ENCODE measurements at places on chromosomes 2 and 18.

- no peak for DNase-seq
Measured at GRCh38 chr18:3747176-3747973, 297.4 kb downstream of the TGIF1 start.

DNA sequence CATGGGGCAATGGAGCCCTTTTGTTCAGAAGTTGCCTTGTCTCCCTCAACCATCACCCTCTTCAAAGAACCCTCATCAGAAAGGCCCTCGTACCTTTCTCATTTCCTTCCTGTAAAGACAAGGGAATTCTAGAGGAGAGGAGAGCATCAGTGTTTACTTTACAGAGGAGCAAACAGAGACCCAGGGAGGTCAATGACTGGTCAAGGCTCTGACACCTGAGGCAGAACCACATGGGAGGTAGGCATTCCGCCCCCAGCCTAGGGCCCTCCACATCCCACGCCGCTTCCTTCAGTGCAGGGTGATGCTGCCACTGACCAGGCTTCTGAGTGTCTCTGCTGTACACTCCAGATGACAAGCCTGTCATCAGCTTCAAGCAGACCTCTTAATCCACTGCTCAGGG is 104.7 kb downstream of the NRP2 start:
- no peak for DNase-seq

- DNase-seq = no peak
Measured at GRCh38 chr2:171547256-171547655, 25.0 kb downstream of the CYBRD1 start.

DNA sequence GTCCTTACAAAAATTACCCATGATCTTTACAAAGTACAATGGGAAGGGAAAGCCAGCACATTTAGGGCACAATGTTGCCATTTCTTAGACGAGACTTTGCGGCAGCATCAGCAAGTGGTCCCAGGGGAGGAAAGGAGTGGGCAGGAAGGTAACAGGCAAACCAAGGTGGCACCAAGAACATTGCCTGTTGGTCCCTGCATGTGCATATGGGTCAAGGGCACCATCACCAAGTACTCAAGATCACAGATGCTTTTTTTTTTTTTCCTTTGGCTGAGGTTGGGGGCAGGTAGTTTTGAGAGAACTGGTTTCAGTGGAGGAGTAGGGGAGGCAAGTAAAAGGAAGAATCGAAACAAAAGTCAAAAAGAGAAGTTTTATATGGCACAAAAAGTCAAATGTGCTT is 752 bp upstream of the CYTIP start:
- no peak for DNase-seq

DNA sequence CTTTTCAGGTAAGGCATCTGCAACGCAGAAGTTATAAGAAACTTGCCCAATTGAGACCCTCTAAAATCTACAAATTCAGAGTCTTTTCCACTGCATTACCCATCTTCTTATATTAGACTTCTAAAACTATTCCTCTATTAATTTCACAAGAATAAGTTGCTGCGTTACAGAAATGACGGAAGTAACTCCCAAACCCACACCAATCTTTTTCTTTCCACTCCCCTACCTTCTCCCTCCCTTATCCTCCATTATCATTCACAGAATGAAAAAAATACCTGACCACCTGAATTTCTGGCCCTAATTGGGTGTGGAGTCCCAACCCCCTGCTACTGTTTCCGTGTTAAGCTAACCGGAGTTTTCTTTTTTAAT is 689 bp downstream of the RPRD1A start:
- no peak for DNase-seq

GRCh38 chr2:176507786-176508185 is 238.5 kb downstream of the MTX2 start:
- no peak for DNase-seq

DNA sequence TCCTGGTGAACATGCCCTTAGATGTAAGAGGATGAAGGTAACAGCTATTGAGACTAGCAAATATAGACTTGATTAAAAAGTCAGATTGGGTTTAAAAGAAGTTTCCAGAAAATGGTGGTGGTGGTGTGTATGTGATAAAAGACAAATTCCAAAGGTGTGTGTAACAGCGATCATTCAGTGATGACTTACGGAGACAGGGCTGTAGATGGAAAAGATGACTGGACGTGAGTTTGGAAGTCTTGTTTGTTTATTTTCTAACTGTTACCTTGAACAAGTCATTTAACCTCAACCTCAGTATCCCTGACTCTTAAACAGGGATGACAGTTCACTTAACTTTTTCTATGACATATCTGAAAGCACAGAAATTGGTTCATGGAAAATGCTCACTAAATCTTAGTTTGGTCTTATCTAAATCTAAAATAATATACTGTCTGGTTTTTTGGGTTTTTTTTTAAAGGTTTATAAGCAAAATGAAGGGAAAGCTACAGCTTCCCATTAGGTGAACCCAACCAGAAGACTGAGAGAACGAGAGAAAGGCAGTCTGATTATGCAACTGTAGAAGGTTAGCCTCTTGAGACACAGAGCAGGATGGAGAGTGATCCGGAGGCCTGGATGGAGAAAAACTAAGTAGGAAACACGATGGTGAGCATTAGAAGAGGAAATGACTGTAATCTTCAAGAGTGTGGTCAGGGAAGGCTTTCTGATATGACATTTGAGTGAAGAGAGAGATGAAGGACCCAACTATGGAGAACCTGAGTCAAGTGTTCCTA is 71.9 kb downstream of the TCF4 start:
- DNase-seq = no peak

DNA sequence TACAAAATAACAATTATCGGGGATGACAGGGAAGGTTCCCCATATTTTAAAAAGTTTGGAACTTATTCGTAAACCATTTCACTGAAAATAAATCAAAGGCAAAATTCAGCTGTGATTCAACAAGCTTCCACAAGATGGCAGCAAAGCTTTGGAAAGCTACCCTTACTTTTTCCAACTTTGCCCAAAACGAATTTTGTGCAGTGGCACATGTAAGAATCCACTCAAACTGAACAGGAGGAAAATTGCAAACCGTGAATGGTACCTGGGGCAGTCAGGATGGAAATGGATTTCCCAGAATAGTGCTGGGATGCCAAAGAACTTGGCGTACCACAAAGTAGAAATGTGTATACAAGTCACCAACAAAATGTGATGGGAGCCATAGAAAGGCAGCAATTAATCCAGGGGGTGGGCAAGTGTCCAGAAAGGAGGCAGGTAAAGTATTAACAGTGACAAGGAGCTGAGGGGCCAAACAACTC is 10.7 kb downstream of the RPL31 start:
- DNase-seq = no peak

- DNase-seq = no peak
Measured at GRCh38 chr2:85468704-85469349, 50.3 kb downstream of the SH2D6 start.

GRCh38 chr2:171482308-171482707 is 40.0 kb upstream of the CYBRD1 start:
- DNase-seq = no peak

- DNase-seq = no peak
Measured at GRCh38 chr2:47072018-47072691, 83.0 kb downstream of the STPG4 start.

GRCh38 chr2:54470266-54470938 is 14.3 kb downstream of the SPTBN1 start:
- no peak for DNase-seq

DNA sequence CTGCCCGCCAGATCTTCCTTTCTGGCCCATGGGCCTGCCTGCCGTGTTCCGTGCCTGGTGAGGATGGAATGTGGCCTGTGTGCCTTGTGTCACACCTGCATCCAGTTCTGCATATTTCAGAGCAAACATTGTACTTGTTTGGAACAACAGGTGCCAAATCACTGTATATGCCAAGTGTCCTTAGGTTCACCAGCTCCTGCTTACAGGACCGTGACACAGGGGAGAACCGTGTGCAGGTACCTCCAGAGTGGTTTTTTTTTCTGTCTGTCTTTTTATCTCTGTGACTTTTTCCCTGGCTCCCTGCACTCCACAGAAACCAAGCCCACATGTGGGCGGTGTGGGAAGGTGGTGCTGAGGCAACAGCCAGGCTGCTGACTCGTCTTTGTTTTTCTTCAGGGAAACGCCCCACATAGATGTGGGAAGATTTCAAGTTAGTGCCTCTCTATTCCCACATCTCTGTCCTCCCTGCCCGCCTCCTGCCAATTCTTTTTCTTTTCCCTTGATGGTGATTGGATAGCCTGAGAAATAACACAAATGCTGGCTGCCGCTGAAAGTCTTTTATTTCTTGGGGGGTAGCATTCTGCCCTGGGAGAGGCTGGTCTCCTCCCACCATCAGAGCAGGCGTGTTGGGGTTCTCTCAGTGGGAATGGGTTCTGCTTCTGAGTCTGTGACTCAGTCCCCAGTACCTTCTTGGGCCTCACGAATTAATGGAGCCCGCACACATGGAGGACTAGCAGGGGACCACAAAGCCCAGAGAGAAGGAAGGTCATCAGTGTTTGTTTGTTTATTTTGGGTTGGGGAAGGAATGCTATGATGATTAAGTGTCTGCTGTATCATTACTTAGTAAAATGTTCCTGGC is 21.4 kb downstream of the GRHL1 start:
- no peak for DNase-seq

DNA sequence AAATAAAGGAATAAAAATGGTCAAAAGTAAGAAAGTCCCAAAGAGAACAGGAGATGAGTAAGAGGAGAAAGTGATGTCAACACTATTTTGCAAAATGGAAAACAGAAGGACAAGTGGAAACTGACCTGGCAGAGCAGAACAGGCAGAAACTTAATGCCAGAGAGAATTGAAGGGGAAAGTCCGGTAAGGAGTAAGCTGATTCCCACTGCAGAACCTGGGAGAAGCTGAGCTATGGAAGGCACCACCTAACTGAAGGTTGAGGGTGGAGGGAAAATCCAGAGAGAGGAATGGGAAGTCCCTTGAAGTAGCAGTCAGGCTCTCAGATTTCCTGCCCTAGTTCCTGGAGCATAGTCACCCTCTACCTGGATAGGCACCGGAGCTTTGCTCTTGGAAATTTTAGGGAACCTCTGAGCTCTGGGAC is 59.8 kb downstream of the MOGAT1 start:
- DNase-seq = no peak

- no peak for DNase-seq
Measured at GRCh38 chr2:225274751-225275150, 124.8 kb upstream of the NYAP2 start.

DNA sequence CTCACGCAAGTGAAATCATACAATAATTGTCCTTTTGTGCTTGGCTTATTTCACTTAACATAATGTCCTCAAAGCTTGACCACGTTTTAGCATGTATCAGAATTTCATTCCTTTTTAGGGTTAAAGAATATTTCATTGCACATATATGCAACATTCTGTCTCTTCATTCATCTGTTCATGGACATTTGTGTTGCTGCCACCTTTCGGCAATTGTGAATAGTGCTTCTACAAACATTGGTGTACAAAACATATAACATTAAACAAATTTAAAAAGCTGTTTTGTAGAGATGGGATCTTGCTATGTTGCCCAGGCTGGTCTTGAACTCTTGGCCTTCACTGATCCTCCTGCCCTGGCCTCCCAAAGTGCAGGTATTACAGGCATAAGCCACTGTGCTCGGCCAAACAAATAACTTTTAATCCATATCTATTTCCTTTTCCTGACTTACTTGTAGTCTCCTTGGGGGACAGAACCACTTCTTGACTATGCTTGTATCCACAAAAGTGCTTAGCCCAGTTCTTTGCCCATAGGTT is 209.3 kb downstream of the SLC4A3 start:
- no peak for DNase-seq

- DNase-seq = no peak
Measured at GRCh38 chr18:63492851-63493250, 16.1 kb downstream of the SERPINB5 start.

DNA sequence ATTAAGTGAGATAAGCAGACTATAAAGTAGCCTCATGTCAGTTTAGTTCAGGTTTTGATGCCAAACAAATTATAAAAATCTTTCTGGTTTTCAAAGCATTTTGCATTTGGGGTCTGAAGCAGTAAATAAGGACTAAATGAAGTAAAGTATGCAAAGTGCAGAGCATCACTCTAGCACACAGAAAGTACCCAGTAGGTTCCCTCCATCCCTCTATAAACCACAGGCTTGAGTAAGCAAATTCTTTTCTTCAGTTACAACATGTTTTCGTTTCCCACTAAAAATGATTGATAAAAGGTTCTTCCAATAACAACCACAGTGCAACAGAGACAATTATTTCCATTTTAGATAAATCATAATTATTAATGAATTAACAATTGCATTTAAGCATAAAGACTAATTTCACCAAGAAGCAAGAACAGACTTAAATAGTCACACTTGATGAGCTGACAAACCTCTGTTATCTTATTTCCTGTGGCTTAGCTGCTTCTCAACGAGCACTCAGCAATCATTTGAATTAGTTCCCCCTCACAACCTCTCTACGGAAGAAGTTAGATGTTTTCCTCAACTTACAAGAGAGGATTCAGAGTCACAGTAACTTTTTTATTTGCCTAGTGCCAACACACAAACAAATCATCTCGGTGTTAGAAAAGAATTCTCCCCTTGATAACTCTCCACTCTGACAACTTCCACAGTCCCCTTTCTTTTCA is 249.8 kb downstream of the NBAS start:
- no peak for DNase-seq

- DNase-seq = no peak
Measured at GRCh38 chr2:151297882-151298281, 8.4 kb upstream of the NMI start.

DNA sequence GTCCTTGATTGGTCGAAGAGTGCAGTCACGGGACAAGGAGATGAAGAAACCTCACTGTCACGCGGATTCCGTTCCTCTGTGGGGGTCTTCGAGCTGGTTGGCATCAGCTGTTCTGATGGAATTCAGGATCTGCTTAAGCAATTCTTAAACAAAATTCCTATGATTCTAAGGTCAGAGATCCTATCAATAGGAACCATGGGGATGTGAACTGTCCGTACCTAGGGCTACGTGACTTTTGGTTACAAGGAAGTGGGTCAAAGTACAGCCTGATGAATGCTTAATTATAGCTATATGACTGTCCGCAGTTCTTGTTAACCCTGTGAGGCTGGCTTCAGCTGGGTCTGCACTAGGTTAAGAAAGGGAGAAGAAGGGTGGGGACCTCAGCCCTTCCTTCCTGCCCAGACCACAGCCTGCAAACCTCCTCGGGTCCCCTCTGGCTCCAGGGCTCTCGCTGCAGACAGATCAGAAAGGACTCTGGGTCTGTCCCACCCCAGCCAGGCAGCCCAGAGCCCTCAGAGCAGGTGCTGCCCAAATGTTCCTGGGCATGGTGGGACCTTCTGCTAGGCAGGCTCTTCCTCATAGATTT is 44.2 kb upstream of the TAF1B start:
- no peak for DNase-seq

GRCh38 chr2:239296020-239296932 is 104.5 kb downstream of the HDAC4 start:
- no peak for DNase-seq

DNA sequence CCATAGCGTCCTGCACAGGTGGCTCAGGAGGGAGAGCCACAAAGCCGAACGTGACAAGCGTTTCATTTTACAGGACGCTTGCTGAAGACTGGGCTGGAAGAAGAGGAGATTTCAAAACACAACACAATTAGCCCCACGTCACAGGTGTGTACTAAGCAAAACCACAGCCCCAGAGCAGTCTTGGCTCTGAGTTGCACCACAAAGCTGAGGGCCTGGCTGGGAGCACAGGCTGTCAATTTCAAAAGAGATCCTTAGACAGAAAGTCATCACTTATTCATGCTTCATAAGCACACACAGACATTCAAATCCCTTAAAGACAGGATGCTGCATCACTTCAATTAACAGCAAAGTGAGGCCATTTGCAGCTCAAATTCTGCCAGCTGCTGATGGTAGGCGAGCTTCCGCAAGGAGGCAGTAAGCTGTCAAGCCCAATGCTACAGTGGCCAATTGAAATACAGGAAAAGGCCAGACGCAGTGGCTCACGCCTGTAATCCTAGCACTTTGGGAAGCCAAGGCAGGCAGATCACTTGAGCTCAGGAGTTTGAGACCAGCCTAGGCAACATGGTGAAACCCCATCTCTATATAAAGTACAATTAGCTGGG is 79.6 kb downstream of the SKA1 start:
- no peak for DNase-seq
